Cerebellum (tissue), 4 donors: ENCODE measurements at places on chromosomes 4 and X. TPM values are rescaled to one million over a fixed set of nuclear protein-coding genes. Genes with fewer than 3 reads are reported as not detected.

The GC gene
- total RNA-seq: not detected

The UGT8 gene
- 11.3 TPM for total RNA-seq

The LARP1B gene
- total RNA-seq: 44.5 TPM

The CFAP99 gene
- total RNA-seq: 0.45 TPM

The HDAC6 gene
- 85.7 TPM for total RNA-seq

The AR gene
- 2.1 TPM for total RNA-seq

The FAM149A gene
- 13.2 TPM for total RNA-seq

The SERPINA7 gene
- total RNA-seq: not detected

The FAM9C gene
- not detected for total RNA-seq
